Bronchus fibroblast of lung (primary cell): ENCODE measurements at places on chromosomes 13 and 19. TPM values are rescaled to one million over a fixed set of nuclear protein-coding genes. Genes with fewer than 3 reads are reported as not detected.

The KLHL1 gene
- not detected in 2 replicates for total RNA-seq

The C19orf85 gene
- not detected in 2 replicates for total RNA-seq

The SLC10A2 gene
- total RNA-seq = not detected in 2 replicates

The MEIS3 gene
- 6.7 and 7.7 TPM in 2 replicates for total RNA-seq

The SPTBN4 gene
- 0.34 and 1.5 TPM in 2 replicates for total RNA-seq

The EML2 gene
- total RNA-seq = 20.5 and 21.0 TPM in 2 replicates

The PPP5C gene
- 109 and 119 TPM in 2 replicates for total RNA-seq

The CAMSAP3 gene
- total RNA-seq = 0.17 TPM in 1 of 2 replicates, not detected in the other

The UQCRFS1 gene
- 40.5 and 50.4 TPM in 2 replicates for total RNA-seq

The CCL25 gene
- not detected in 2 replicates for total RNA-seq

The NKPD1 gene
- 0.15 and 0.34 TPM in 2 replicates for total RNA-seq

The MBD3L2 gene
- total RNA-seq = not detected in 2 replicates
